ENCODE measurements at places on chromosomes 1 and 21. TPM values are rescaled to one million over a fixed set of nuclear protein-coding genes. Genes with fewer than 3 reads are reported as not detected.

PRR9 gene
- not detected for total RNA-seq

DNA sequence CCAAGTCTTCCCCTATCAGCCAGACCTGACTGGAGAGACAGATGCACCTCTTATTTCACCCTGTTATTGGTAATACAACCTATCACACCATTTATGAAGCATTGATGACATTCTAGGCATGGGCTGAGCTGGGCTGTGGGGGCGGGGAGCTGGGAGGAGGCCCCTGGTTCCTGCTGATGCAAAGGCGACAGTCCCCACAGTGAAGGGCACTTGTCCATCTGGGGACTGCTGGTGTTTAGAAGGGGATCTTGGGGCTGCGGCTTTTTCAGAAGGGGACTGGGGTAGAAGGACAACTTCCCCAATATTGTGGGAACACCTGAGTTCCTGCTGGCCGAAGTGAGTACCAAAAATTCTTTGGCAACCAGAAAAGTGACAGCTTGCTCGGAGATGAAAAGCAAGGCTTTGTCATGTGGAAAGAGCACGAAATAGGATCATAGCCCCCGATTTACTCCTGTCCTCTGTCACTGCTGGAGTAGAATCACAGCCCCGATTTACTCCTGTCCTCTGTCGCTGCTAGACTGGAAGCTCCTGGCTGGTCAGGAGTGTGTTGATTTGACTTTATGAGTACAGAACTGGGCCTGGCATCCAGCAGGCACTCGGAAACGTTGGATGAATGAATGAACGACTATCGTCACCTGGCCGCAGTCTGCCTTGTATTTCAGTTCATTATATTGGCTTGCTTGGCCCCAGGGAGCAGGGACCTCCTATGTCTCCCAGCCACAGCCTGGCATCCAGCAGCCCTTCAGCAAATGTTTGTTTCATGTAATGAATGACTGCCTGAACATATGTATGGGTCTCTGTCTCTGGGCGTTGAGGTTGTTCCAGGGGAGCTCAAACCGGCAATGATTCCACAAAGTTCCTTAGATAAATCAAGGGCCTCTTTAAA lies 16.5 kb upstream of the ETV3L start:
- no peak for DNase-seq
- H3K4me3 ChIP-seq = no peak overlapping the region
- H3K27ac ChIP-seq = no peak overlapping the region

TAS1R1 gene
- not detected for total RNA-seq

RAB42 gene
- not detected for total RNA-seq

GRCh38 chr1:185804608-185805007 lies 70.4 kb downstream of the HMCN1 start:
- no peaks in the 10 kb centered on the region for H3K4me1 ChIP-seq
- no peak overlapping the region for H3K27ac ChIP-seq
- H3K36me3 ChIP-seq = no peaks in the 10 kb centered on the region
- DNase-seq = no peak

DNA sequence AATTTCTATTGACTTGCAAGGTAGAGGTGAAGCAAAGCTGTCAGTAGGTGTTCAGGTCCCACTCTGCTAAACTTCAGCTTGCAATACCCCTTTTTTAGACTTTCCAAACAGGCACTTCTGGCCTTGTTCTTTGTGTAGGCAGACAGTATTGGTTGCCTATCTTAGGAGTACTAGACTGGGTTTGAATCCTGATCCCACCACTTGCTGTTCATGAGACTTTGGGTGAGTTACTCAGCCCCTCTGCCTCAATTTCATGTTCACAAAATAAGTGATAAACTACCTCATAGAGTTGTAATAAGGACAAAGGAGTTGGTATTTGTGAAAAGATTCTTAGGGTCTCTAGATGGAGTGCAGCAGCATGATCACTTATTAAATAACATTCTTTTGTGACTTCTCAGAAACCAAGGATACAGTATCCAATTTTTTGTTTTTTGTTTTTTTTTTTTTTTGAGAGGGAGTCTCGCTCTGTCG lies 5.2 kb downstream of the RCC1 start:
- H3K4me3 ChIP-seq = no peak overlapping the region
- DNase-seq = no peak
- H3K27me3 ChIP-seq = no peaks in the 10 kb centered on the region
- H3K27ac ChIP-seq = no peak overlapping the region

OR2T2 gene
- total RNA-seq = not detected

CYP4A11 gene
- 0.78 TPM for total RNA-seq

GRCh38 chr1:48681476-48682305 lies 95.0 kb downstream of the BEND5 start:
- no peaks in the 10 kb centered on the region for H3K4me1 ChIP-seq
- no peak overlapping the region for H3K4me3 ChIP-seq
- H3K27ac ChIP-seq = no peak overlapping the region
- H3K36me3 ChIP-seq = no peaks in the 10 kb centered on the region
- no peak for DNase-seq

C1orf74 gene
- 1.0 TPM for total RNA-seq

OR2T11 gene
- 0.26 TPM for total RNA-seq

Measured in body of pancreas (tissue), 4 donors.